NCI-H1417 treated with DMSO at 0.1 percent for 48 hours (cell line): ENCODE measurements at places on chromosomes 1 and 21.

DNA sequence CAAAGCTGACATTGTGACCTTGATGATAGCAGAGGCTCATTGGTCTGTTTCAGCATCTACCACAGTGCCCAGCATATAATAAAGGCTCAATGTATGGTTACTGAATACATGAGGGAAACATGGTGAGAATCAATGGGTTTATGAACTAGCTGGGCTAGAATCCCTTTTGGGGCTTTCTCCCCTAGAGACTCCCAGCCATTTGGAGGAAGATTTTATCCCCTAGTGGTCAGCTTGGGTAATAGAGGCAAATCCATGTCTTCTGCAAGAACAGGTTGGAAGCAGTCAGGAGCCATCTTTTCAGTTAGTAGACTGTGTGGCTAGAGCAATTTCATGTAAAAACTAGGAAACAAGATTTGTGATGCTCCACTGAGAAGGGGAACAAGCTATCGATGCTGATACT is 15.8 kb upstream of the REG4 start:
- DNase-seq = no peak

DNA sequence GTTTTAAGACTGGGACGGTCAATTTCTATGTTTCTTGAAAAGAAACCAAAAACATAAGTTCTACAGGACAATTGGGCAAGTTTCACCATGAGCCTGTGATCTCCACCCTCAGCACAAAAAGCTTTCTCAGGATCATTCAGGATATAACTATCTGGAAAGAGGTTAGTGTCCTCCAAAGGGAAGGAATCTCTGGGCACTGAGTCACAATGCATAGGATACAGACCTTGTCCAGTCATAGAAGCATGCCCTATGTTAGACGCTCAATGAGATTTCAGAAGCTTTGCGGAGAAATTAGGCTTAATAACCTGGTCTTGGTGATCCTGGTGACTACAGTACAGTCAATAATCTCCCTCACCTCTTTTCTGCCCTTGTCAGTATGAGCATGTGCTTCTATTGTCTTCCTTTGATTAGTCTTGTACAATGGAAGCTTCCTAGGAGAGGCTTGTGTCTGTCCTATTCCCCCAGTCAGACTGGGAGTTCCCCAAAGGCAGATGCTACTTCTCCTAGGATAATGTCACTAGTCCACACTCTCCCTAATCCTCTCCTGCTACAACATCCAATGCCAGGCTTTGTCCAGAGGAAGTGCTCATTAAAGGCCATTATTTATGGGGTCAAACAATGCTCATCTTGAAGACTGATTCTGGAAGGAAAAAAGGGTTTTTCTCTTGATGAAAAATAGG is 97.4 kb downstream of the KCNH1 start:
- no peak for DNase-seq

- DNase-seq = no peak
Measured at GRCh38 chr1:225917536-225917935, 6.5 kb downstream of the PYCR2 start.

- no peak for DNase-seq
Measured at GRCh38 chr1:112698366-112699310, 8.3 kb downstream of the RHOC start.

DNA sequence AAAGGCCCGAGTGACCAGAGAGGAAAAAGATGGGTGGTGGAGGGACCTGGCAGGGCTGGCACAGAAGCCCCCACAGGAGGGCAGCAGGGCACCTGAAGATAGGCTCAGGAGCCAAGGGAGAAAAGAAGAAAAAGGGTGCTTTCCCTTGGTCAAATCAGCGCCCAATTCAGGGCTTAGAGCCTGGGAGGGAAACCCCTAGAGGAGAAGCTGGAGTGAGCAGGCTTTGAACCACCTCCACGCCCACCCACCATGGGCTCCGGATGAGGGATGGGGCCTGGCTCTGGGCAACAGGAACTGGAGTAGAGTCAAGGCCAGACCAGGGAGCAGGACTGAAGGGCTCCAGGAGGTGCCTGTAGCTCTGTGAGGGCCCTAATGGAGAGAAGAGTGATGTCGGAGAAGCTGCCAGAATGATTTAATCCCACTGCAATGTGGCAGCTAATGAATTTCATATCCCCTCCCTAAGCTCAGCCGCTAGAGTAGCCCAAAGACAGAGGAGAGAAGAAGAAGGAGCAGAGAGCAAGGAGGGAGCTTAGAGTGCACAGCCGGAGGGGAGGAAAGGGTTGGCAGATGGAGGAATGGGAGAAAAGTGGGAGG is 12.0 kb upstream of the PRELP start:
- no peak for DNase-seq

- no peak for DNase-seq
Measured at GRCh38 chr1:45846931-45847330, 43.5 kb downstream of the MAST2 start.

DNA sequence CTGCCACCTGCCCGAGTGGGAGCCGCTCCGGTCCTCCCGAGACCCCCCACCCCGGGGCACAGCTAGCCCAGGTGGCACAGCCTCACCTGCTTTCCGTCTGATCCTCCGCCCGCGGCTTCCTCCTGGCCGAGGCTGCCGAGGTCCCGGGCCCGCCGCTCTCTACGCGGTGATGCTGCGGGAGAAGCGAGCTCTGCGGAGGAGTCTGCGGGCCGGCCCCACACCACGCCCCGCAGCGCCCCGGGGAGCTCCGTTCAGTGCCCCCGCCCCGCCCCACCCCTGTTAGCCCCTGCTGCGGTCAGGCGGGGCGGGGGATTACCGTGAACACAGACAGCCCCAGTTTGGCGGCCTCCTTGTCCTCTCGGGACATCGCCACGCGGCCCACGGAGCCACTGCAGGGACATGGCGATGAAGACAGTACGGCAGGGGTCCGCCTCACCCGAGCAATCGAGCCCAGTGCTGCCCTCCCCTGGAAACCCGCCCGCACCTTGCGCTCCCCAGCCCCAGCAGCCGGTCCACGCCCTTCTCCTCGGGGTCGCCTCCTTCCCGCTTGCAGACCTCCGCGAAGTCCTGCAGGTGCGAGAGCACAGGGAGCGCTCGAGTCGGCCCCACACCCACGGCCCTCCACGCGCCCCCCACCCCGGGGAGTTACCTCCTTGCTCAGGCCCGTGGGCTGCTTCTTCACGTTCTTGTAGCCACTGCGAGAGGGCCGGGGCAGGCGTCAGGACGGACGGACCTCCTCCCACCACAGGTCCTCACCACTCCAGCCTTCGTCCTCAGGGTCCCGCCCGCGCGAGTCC is 933 bp downstream of the C1orf35 start:
- DNase-seq = no peak

GRCh38 chr1:203711251-203712007 is 53.6 kb upstream of the LAX1 start:
- DNase-seq = no peak

GRCh38 chr21:33478182-33478581 is 1.6 kb downstream of the TMEM50B start:
- no peak for DNase-seq

DNA sequence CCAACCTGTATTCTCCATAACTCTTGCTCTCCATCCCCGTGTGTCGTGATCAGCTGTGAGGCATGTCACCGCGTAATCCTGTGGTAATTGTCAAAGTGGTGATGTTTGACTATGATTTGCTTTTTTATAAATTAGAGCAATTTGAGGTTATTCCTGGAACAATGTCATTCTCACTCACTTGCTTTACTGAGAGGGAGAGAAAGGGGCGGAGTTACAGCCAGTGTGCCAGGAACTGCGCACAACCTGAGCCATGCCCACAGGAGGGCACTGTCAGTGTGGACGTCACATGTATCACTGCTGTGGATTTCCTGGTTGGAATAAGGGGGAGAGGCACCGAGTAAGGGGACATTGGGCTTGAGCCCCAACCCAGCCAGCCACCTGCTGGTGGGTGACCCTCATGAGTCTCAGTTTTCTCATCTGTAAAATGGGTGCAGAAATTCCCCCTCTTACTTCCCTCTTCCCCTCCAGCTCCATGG is 6.9 kb downstream of the ADGRB2 start:
- DNase-seq = no peak

GRCh38 chr1:26692793-26693490 is 2.9 kb upstream of the ARID1A start:
- DNase-seq = peak; percentile 89

DNA sequence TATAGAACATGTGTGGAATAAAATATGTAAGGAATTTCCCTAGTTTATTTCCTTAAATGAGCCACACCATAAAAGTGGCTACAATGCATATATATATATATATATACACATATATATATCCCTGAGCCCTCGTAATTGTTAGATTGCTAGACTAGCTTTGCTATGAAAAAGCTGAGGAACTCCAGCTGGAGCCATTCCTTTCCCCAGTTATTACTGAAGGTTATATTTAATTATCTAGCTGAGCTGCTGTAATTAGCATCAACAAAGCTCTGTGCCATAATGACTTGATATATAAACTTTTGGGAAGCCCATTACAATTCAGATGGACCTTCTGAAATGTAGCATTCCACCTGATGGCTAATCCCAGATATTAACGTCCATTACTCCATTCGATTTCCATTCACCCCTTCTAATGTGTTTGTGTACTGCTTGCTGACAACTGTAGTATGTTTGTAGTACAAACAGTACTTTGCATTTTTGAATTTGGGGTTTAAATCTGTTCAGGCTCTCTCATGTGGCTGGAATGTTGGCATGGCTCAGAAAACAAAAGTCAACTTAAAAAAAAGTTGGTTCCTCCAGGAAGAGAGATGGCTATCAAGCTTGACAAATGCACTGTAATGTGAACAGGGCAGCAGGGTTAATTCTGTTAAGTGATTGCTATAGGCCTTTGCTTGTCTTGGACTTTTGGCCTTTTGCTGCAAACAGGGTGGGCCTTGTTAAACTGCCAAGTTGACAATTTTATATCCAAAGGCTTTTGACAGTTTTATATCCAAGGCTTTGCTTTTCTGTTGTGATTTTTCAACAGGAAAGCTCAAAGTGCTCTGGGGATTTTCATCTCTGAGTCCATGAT is 170.0 kb downstream of the LTN1 start:
- no peak for DNase-seq

GRCh38 chr1:22870201-22870871 is 102.3 kb downstream of the LACTBL1 start:
- DNase-seq = no peak

DNA sequence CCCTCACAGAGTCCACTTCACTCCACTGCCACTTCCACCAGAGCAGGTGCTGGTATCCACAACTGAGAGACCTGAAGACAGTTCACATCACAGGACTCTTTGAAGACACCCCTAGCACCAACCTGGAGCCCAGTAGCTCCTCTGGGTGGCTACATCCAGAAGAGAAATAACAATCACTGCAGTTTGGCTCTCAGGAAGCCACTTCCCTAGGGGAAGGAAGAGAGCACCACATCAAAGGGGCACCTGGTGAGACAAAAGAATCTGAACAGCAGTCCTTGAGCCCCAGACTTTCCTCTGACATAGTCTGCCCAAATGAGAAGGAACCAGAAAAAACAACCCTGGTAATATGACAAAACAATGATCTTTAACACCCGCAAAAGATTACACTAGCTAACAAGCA is 113.2 kb downstream of the TENT5C start:
- DNase-seq = no peak

DNA sequence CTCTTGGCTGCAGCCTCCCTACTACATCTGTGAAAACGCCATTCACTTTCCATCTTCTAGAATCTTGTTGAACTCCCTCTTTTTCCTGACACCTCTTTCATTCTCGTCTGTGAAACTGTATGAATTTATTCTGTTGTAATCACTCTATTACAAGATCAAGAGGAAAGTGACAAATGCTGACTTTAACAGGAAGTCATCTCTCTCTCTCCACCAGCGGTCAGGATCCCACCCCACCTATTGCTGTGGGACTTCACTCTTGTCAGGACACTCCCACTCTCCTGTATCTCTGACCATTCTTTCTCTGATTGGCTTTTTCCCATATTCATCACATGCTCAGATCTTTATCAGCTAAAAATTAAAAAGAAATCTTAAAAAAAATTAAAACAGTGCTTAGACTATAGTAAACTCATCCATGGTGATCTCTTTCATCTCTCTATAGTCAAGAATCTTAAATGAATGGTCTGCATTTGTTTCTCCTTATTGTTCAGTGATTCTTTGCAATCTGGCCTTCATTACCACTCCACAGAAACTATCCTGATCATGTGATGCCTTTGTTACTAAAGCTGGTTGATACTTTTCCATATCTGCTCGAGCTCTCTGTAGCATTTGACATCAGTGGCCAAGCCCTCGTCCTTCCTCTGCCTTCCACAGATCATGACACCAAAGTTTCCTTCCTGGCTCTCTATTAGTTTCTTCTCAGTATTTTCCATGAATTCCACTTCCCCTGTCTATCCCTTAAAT is 113.6 kb downstream of the UCHL5 start:
- DNase-seq = no peak

GRCh38 chr1:168443899-168444298 is 99.9 kb downstream of the XCL2 start:
- no peak for DNase-seq

GRCh38 chr1:153728305-153729066 is 636 bp downstream of the INTS3 start:
- DNase-seq = no peak

- DNase-seq = no peak
Measured at GRCh38 chr1:215004121-215004827, 78.3 kb upstream of the KCNK2 start.

DNA sequence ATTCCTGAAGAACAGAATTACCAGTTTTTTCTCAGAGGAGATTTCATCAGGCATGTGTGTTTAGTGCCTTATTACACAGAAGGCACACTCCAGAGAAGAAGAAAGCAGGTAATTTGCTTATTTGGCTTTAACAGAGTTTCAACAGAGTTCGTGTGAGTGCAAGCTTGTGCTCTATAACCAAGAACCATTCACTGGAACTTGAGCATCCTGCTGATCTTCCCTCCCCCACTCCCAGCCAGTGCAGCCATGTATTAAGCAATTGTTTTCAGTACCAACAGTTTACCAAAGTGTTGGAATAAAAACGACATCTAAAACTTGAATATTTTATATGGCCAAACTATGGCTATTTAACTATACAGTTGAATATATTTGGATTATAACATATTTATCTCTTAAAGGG is 4.3 kb downstream of the MGST3 start:
- DNase-seq = no peak

DNA sequence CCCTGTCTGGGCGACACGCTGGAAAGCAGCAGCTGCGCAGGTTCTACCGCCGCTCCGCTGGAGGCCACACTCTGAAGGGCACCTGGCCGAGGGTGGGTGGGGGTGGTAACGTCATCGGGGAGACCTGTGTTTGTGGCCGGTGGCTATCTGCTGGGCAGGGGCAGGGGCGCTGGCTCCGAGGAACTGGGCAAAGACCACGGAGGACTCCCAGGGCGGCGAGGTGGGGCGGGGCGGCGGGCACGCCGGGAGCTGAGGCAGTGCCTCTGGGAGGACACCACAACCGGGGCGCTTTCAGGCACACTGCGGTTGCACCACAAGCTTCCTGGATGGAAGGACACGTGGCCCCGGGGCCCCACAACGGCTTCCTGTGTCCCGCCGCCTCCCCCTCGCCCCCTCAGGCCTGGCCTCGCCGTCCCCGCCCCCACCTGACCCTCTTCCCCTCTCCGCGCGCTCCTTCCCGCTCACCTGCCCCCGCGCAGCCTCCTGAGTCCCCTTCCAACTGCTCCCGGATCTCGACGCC is 3.3 kb upstream of the DENND2D start:
- no peak for DNase-seq
